ENCODE measurements at places on chromosomes 3 and 15. TPM values are rescaled to one million over a fixed set of nuclear protein-coding genes. Genes with fewer than 3 reads are reported as not detected.
A peak's percentile ranks its signal among the peaks of the same experiment; 100 is the strongest.

DNA sequence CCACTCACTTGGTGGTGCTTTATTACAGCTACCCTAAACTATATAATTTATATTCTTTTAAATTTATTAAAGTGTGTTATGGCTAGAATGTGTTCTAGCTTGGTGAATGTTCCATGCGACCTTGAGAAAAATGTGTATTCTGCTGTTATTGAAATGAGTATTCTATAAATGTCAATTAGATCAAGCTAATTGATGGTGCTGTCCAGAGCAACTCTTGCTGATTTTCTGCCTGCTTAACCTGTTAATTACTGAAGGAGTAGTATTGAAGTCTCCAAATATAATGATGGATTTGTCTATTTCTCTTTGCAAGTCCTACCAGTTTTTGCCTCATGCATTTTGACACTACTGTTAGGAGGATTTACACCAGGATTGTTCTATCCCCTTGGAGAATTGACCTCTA, 3.2 kb upstream of the TEX9 start:
- DNase-seq, result no peak

DNA sequence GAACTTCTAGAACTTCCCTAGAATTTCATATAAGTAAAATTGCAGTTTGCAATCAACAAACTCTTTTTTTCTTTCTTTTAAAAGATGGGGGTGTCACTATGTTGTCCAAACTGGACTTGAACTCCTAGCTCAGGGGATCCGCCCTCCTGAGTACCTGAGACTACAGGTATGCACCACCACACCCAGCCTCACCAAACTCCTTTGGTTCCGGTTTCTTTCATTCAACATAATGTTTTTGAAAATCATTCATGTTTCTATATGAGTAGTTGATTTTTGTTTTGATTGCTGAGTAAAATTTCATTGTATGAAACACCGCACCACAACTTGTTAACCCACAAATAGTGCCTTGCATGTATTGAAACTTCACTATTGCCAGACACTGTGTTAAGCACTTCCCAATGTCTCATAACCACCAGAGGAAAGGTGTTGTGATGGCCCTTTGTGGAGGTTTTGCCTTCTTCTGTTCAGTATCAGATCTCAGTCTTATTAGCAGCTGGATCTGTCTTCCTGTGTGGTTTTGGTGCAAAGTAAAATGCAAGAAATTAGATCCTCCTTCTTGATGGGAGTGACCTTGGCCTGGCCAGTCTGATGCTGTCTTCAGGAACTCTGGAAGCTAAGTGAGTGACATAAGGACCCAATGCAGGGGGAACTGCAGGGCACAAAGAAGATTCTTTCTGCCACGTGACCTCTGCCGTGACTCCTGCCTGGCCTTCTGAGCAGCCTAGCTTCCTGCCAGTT, 78.8 kb upstream of the UBE2E1 start:
- no peak for DNase-seq

DNA sequence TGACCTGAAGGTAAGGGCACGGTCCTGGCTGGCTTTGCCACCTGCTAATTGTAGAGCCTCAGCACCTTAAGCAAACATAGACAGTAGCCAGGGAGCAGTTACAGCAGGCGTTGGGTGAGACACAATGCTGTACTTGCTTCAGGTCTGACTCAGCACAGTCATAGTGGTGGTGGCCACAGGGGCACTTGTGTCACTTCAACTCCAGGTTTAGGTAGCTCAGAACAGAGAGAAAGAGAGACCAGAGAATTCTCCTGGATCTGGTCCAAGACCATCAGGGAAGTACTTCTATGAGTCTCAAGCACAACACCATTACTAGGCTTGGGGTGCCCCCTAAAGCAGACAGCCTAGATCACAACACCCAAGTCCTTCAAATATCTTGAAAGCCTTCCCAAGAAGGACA, 204.4 kb downstream of the OTOL1 start:
- no peak for DNase-seq

DNA sequence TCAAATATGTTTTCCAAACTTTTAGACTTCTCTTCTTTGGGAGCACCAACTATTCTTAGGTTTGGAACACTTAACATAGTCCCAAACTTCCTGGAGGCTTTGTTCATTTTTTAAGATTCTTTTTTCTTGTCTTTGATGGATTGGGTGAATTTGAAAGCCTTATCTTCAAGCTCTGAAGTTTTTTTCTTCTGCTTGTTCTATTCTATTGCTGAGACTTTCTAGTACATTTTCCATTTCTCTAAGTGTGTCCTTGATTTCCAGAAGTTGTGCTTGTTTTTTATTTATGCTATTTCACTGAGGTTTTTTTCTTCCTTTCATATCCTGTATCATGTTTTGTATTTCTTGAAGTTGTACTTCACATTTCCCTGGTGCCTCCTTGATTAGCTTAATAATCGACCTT, 97.5 kb downstream of the PLSCR2 start:
- DNase-seq, result no peak

GRCh38 chr15:74835312-74835823, 7.6 kb downstream of the ULK3 start:
- peak; percentile 16 for DNase-seq

The MESP2 gene
- total RNA-seq, result not detected

The PLCH1 gene
- total RNA-seq, result 0.08 TPM
